Esophagus (tissue), 2 donors: ENCODE measurements at places on chromosomes 3 and 15. TPM values are rescaled to one million over a fixed set of nuclear protein-coding genes. Genes with fewer than 3 reads are reported as not detected.

SUSD5 gene
- polyA plus RNA-seq: 0.16 TPM

PRTG gene
- 0.02 TPM for polyA plus RNA-seq

ACTRT3 gene
- 1.1 TPM for polyA plus RNA-seq

CP gene
- polyA plus RNA-seq: 0.57 TPM

GPR27 gene
- 1.4 TPM for polyA plus RNA-seq

MAP2K1 gene
- 34.5 TPM for polyA plus RNA-seq

STRIT1 gene
- polyA plus RNA-seq: 0.14 TPM

KNL1 gene
- 2.6 TPM for polyA plus RNA-seq

PPP1R14D gene
- 0.21 TPM for polyA plus RNA-seq

C2CD4B gene
- polyA plus RNA-seq: 0.29 TPM

TICRR gene
- polyA plus RNA-seq: 6.6 TPM

C3orf20 gene
- not detected for polyA plus RNA-seq

TXNRD3 gene
- 5.5 TPM for polyA plus RNA-seq

BFSP2 gene
- not detected for polyA plus RNA-seq

TLR9 gene
- 0.10 TPM for polyA plus RNA-seq

MEF2A gene
- polyA plus RNA-seq: 8.6 TPM

DUOXA1 gene
- 145 TPM for polyA plus RNA-seq

SCN11A gene
- polyA plus RNA-seq: not detected

CD86 gene
- polyA plus RNA-seq: 0.39 TPM

IL17RB gene
- polyA plus RNA-seq: 0.81 TPM

AADACL2 gene
- polyA plus RNA-seq: 0.33 TPM

AMT gene
- polyA plus RNA-seq: 3.4 TPM

CAV3 gene
- polyA plus RNA-seq: 0.04 TPM

ITGA11 gene
- 0.45 TPM for polyA plus RNA-seq

SLC2A2 gene
- polyA plus RNA-seq: not detected

ITPKA gene
- 0.28 TPM for polyA plus RNA-seq

XCR1 gene
- 0.08 TPM for polyA plus RNA-seq

LRTM1 gene
- polyA plus RNA-seq: not detected

DNAJC19 gene
- 35.6 TPM for polyA plus RNA-seq

MUSTN1 gene
- polyA plus RNA-seq: 7.0 TPM

SEMA7A gene
- 2.2 TPM for polyA plus RNA-seq

HEG1 gene
- polyA plus RNA-seq: 6.0 TPM

TGM5 gene
- polyA plus RNA-seq: 12.9 TPM

SSR3 gene
- 73.2 TPM for polyA plus RNA-seq

ABI3BP gene
- 4.0 TPM for polyA plus RNA-seq

TM6SF1 gene
- polyA plus RNA-seq: 1.1 TPM

LINGO1 gene
- polyA plus RNA-seq: 0.08 TPM

CEMIP gene
- 2.2 TPM for polyA plus RNA-seq

TMC3 gene
- not detected for polyA plus RNA-seq

FBXO22 gene
- polyA plus RNA-seq: 12.9 TPM

FAM227B gene
- 1.1 TPM for polyA plus RNA-seq

VPS18 gene
- 7.6 TPM for polyA plus RNA-seq

SYNPR gene
- polyA plus RNA-seq: not detected

RASL12 gene
- polyA plus RNA-seq: 10.9 TPM

EFCAB12 gene
- 0.02 TPM for polyA plus RNA-seq

TP63 gene
- 37.8 TPM for polyA plus RNA-seq

SNX22 gene
- polyA plus RNA-seq: 0.72 TPM

SPINT1 gene
- 161 TPM for polyA plus RNA-seq

FRMD4B gene
- polyA plus RNA-seq: 18.6 TPM
